ENCODE measurements at places on chromosomes 11 and 22.

DNA sequence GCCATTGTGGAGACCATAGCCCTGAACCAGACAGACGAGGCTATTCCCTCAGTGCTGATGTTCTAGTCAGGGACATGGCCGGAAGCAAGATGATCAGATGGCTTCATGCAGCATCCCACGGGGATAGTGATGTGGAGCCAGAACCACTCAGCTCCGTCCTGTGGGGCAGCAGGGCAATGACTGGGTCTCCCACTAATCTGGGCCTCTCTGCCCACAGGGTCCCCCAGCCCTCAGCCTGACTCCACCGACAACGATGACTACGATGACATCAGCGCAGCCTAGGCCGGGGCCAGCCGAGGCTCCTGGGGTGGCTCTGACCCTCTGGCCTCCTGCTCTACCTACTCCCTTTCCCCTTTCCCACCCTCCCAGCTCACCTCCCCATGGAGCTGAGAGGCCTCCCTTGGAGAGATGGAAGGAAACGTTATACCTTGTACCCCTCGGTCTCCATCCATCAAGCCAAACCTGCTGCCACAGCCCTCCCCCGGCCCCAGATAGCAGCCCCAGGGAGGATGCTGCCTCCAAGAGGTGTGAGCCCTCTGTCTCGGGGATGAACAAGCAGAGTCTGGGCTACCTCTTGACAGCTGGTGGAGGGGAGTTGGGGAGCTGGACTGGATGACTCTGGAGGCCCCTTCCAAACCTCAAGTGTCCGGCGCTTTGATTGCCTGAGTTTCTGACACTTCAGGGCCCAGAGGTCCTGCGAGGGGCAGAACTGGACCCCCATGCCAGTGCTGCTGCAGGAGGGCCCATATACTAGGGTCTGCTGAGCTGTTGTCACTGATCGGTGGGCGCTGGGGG is 47.8 kb downstream of the CD6 start:
- no peak for DNase-seq

DNA sequence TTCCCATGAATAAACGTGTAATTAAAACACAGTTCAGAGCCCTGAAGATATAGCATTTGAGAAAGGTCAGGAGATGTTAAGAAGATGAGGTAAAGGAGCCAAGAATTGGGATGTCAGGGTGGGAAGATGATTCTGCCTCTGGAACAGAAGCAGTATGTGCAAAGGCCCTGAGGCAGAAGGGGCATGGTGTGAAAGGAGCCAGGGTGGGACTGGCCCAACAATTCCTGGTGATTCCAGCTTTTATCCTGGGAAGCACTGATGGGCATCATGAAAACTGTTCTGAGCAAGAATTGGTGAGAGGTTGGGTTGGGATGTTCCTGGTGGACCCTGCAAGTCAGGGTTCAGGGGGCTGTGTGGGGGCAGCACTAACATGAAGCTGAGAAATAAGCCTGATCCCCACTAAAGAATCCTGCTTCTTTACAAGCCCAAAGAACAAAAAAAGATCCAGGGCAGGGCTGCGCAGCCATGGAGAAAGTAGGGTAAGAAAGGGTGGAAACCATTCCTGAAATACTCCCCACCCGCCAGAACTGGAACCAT is 2.5 kb upstream of the FXYD6 start:
- DNase-seq, result no peak

GRCh38 chr11:66002648-66003225 is 434 bp downstream of the BANF1 start:
- no peak for DNase-seq

DNA sequence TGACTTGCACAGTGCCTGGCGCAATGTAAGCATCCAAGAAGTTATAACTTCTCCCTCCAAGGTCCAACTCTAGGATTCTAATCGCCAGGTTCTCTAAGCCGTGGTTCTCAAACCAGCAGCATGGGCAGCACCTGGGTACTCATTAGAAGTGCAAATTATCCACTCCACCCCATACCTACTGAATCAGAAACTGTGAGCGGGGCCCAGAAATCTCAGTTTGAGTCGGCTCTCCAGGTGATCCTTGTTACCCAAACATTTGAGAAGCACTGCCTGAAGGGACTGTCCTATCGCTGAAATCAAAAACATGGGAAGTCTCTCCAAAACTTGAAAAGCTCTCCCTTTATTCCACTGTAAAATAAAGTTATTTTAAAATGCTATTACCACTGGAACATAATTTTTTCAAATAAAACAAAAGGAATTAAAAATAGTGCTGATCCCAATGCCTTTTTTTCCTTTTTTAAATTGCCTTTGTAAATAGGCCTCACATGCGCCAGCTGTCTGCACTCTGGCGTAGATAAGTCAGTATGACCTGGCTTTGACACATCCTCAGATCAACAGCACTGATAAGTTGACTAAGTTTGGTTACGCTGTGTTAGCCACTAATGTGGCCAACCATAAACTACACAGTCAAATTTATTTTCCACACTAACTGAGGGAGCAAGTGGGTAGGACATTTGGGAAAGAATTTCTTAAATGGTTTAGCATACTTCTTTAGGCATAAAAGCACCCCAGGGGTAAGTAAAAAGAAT is 8.4 kb upstream of the CTR9 start:
- DNase-seq, result no peak

DNA sequence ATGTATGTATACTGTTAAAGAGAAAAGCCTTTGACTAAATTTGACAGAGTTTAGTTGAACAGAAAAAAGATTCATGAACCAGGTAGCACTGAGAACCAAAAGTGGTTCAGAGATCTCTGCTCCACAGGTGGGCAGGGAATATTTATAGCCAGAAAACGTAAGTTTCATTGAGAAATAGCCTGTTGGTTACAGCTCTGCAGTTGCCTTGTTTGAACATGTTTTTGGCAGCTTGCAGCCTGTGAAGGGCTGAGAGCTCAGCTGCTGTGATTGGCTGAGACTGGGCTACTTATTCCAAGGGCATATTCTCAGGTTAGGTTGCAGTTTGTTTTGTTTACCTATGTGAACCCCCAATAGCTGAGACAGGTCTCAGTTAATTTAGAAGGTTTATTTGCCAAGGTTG is 13.5 kb upstream of the ZNF74 start:
- no peak for DNase-seq

DNA sequence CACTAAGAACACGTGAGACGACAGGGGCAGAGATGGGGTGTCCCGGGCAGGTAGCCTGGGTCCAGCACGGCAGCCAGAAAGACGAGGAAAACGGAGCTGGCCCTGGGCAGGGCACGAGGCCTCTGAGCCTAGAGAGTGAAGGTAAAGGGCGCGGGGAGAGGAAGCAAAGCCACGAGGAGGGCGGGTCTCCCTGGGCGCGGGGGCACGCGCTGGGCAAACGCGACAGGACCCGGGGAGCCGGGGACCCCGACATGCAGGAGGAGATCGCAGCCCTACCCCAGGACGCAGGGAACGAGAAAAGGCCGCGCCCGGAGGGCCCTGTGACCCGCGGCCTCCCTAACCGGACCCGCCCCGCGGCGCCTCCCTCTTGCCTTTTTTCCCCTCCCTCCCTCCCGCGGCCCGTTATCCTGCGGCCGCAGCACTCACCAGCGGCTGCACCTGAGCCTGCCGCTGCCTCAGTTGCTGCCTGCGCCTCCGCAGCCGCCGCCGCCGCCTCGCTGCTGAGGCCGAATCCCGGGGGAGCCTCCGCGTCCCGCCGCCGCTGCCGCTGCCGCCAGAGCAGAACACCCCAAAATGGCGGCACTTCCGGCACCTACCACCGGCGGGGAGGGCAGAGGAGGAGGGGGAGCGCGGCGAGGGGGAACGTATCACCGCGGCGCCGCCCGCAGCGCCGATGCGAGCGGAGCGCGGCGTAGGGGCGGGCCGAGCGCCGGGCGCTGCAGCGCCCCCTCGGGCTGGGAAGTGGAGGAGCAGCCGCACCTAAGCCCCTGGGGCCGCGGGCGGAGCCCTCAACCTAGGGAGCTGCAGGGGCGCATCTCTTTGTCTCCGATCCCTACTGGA is at the start of gene CELF1:
Gene CELF1, minus strand, starts transcription at position 567 of the 840 bp plus-strand sequence. CDS start 53,609 bp downstream, outside the sequence.
- DNase-seq, result peak; percentile 93

- no peak for DNase-seq
Measured at GRCh38 chr11:29293825-29294224, 723.0 kb downstream of the KCNA4 start.

- DNase-seq, result no peak
Measured at GRCh38 chr22:31253949-31254348, 38.3 kb downstream of the PIK3IP1 start.

DNA sequence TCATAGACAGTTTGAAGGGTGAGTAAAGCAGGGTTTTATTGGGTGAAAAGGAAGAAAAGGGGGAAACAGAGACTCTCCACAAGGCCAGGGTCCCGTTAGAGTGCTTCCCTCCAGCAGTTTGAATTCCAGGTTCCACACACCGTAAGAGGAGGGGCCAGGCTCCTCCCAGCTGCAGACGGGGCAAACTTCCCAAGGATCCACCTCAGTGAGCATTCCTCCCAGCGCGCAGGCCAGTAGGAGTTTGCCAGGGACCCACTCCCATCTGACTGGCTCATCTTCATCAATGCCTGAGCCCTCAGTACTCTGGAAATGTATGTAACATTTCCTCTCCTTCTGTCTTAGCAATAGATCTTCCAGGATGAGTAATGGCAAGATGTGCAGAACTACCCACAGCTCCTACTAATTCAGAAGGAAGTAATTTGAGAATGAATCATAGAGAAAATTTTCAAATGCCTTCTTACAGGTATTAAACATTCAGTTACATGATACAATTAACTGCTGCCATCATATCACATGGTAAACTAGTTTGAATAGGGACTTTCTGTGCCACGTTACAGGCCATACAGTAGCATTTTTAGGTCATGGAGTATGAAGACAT is 34.0 kb upstream of the TRPC6 start:
- DNase-seq, result no peak

GRCh38 chr22:28989484-28989883 is 72.1 kb downstream of the C22orf31 start:
- DNase-seq, result no peak

- DNase-seq, result no peak
Measured at GRCh38 chr22:27663812-27664211, 137.7 kb downstream of the MN1 start.

GRCh38 chr11:28628412-28628811 is 520.2 kb downstream of the METTL15 start:
- DNase-seq, result no peak
